H4 (cell line): ENCODE measurements at places on chromosomes 7 and 10. TPM values are rescaled to one million over a fixed set of nuclear protein-coding genes. Genes with fewer than 3 reads are reported as not detected.

DNA sequence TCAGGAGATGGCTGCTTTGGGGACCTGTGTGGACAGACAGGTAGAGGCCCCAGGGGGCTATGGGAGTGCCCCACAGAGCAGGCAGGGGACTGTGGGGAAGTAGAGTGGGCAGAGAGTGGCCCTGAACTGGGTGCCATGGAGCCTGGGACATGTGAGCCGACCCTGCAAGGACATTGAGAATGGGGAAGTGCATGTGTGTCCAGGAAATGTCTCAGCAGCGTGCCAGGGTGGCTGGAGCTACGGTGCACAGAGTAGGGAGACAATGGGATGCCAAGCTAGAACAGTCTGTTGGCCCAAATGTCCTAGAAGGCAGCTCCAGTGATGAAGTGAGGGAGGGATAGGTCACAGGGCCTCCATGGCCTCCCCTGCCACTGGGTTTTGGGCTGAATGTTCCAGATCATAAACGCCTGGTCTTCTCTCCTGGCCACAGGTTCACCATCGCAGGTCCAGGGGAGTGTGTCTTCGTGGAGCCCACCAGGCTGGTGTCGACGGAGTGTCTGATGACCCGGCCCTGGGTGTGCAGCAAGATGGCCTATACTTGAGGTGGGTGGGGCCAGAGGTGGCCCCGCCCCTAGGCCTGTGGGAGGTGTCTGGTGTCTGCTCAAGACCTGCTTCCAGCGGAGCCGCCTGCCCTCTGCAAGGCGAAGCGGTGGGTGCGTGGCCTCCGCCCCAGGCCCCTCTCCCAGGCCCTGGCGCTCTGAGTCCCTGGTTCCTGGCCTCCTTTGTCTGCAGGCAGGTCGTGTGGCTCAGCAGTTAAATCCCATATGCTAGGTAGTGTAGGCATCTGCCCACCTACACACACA is 20.5 kb downstream of the CLEC2L start:
- DNase-seq = peak; percentile 5

DNA sequence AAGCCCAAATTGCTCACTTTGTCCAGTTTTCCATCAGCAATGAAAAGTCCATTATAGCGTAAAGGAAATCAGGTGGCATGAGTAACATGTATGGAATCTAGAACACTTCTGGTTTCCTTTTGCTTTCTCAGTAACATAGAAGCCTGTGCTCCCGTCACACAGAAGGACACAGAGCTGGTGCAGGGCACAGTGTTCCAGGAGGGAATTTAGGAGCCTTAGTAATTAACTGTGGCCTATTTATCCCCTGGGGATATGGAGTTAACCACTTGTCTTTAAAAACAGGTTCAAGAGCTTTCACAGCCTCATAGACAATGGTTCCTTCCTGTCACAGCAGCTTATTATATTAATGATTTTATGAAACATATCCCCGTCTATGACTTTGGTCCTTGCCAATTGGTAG is 189.9 kb downstream of the NEBL start:
- DNase-seq = no peak

GRCh38 chr10:123101872-123102271 is 33.9 kb upstream of the HMX3 start:
- DNase-seq = no peak

DNA sequence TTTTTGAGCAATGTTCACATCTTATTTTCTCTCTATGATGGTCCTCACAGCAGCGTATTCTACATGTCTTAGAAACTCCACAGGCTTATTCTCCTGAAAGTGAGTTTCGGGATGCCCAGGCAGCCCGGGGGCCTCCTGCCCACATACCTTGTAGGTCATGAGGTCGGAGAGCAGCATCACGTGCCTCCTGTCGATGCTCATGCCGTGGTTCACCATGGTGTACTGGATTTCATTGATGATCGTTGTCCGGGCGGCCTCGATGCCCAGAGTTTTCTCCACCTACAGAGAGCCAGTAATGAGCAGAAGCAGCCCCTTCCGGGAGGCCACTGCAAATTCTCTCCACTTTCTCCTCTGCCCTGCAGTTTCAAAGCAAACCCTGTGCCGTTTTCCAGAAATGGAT is 48.0 kb downstream of the POLR3A start:
- no peak for DNase-seq

Gene PNLIP
- total RNA-seq = not detected in 2 replicates

DNA sequence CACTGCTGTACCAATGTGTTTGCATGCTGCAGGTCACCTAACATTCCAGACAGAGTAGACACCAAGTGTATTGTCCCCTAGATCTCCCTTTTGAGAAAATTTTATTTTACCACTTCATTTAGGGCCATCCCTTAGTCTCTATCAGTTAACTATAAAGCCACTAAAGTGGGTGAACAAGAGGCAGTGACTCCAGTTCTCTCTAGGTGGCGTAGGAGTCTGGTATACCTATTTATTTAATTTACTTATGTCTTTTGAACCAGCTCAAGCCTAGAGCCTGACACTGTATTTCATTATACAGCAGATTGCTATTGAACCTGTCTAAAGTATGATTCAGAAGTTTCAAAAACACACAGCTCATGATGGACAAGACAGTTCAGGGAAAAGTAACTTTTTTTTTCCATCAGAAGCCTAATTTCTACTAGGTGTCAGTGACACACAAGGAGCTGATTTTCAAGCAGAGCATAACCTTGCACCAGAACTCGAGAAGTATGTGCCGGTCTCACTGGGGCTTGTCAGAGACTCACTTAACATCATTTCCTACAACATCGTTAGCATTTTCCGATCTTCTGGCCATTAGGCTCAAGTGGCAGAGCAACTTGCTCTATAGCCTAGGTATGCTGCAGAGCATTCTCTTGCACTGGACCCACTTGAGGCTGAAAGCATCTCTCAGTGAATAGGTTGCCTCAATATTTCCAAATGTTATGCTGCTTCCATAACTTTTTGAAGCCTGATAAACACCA is 175.4 kb downstream of the CDC14C start:
- peak; percentile 36 for DNase-seq

Gene PVRIG
- not detected in 2 replicates for total RNA-seq

GRCh38 chr7:27750316-27750715 is 10.4 kb downstream of the TAX1BP1 start:
- no peak for DNase-seq

- no peak for DNase-seq
Observed at GRCh38 chr7:158609313-158609974, 21.8 kb upstream of the PTPRN2 start.

Gene KLF6
- total RNA-seq = 2.9 and 3.9 TPM in 2 replicates

DNA sequence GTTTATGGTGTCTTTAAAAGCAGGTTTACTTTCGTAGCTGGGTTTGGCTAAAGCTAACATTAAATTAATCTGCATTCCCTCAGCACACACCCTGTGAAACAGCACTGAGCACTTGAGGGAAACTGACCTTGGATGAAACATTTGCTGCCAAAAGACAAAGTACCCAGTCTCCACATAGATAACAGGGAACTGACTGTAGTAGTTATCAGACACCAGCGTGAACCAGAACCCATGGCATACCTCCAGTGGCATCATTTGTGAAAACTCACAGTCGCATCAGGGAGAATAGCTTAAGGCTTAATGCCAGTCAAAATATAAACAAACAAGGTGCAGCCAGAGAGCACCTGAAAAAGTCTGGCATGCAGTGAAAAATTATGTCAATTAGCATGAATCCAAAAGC is 357.8 kb upstream of the C7orf33 start:
- DNase-seq = no peak

Gene ZNF467
- 1.1 and 3.0 TPM in 2 replicates for total RNA-seq

Gene DKK1
- 10.7 and 31.2 TPM in 2 replicates for total RNA-seq

GRCh38 chr7:77184990-77185389 is 14.6 kb downstream of the FGL2 start:
- no peak for DNase-seq

- no peak for DNase-seq
Observed at GRCh38 chr7:47743965-47744591, 162.2 kb upstream of the TNS3 start.

DNA sequence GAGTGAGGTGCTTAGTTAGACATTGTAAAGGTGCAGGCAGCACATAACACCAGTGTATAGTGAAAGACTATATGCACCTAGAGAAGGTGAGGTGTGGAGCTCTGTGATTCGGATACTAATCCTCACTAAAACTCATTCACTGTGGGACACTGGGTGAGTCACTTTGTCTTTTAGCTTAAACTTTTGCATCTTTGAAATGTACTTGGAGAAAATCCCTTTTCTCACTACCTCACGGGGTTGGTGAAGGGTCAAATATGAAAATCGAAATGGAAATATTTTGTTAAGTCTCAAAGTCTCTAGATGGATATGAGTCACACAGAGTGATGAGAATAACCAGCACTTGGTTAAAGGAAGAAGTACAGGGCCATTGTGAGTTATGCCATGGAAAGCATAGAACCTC is 38.0 kb downstream of the MDFIC start:
- no peak for DNase-seq

GRCh38 chr10:26488344-26488743 is 50.2 kb downstream of the APBB1IP start:
- peak; percentile 16 for DNase-seq
